ENCODE measurements at places on chromosomes 11 and 22.

DNA sequence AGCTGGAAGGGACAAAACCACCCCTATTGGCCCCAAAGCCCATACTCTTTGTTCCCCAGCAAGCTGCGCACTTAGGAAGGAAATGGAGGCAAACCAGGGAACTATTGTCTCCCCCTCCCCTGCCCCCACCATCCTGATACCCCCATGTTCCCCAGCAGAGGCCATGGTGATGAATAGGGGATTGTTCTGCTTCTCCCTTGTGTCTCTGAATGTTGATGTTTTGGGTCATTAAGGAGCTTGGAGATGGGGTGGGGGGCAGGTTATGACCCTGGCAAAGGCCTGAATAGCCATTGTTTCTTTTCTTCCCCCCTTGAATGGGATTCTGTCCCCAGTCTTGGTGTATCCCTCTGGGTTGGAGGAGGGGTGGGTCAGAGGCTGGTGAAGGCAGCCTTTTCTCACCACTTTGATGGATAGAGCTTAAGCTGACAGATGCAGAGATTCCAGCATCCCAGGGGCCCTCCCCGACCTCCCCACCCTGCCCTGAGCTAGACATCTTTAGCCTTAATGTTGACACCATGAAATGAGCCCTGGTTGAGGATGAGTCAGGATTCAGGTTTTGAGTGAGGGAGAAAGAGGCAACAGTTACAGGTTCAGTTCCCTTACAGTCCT is 8.3 kb downstream of the DTX4 start:
- H3K27me3 ChIP-seq = no peaks in the 10 kb centered on the region
- DNase-seq = no peak
- no peak overlapping the region for H3K4me3 ChIP-seq
- H3K4me1 ChIP-seq = peaks cover 2% of the 10 kb centered on the region
- peaks cover 46% of the 10 kb centered on the region for H3K36me3 ChIP-seq
- no peak overlapping the region for H3K27ac ChIP-seq

GRCh38 chr11:103367650-103368049 is 258.4 kb downstream of the DYNC2H1 start:
- H3K4me1 ChIP-seq = no peaks in the 10 kb centered on the region
- DNase-seq = no peak
- H3K36me3 ChIP-seq = no peaks in the 10 kb centered on the region
- no peak overlapping the region for H3K27ac ChIP-seq
- H3K27me3 ChIP-seq = no peaks in the 10 kb centered on the region
- no peak overlapping the region for H3K4me3 ChIP-seq

GRCh38 chr22:44520465-44521094 is 22.5 kb upstream of the RTL6 start:
- no peaks in the 10 kb centered on the region for H3K4me1 ChIP-seq
- H3K36me3 ChIP-seq = no peaks in the 10 kb centered on the region
- no peaks in the 10 kb centered on the region for H3K27me3 ChIP-seq
- no peak overlapping the region for H3K27ac ChIP-seq

GRCh38 chr22:41844513-41844912 is 11.6 kb downstream of the SREBF2 start:
- peaks cover 70% of the 10 kb centered on the region for H3K4me1 ChIP-seq
- H3K4me3 ChIP-seq = no peak overlapping the region
- peaks cover 76% of the 10 kb centered on the region for H3K36me3 ChIP-seq
- peak overlapping the region; percentile 35 for H3K27ac ChIP-seq
- no peaks in the 10 kb centered on the region for H3K27me3 ChIP-seq

DNA sequence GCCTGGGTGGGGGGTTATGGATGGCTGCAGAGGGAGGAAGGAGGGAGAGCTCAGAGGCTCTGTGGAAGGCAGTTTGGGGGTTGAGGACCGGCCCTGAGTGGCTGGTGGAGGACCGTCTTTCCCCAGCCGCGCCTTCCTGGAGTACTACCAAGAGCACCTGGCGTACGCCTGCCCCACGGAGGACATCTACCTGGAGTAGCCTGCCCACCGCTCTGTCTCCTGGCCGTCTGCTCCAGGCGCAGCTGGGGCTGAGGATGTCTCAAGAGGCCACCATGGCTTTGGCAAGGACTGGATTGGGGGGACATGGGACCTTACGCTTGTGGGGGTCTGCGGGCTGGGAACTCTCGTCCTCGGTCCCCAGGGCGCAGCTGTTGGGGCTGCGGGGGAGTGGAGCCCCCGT is 10.0 kb downstream of the MAPK8IP2 start:
- H3K36me3 ChIP-seq = no peaks in the 10 kb centered on the region
- H3K4me3 ChIP-seq = no peak overlapping the region
- peaks cover 3% of the 10 kb centered on the region for H3K27me3 ChIP-seq
- H3K27ac ChIP-seq = no peak overlapping the region

GRCh38 chr22:40714499-40715337 is 35.4 kb downstream of the MCHR1 start:
- no peak overlapping the region for H3K4me3 ChIP-seq
- H3K36me3 ChIP-seq = no peaks in the 10 kb centered on the region
- no peaks in the 10 kb centered on the region for H3K27me3 ChIP-seq
- peaks cover 10% of the 10 kb centered on the region for H3K4me1 ChIP-seq

GRCh38 chr11:126391970-126392632 is 36.6 kb downstream of the ST3GAL4 start:
- peaks cover 47% of the 10 kb centered on the region for H3K4me1 ChIP-seq
- H3K4me3 ChIP-seq = no peak overlapping the region
- H3K27me3 ChIP-seq = no peaks in the 10 kb centered on the region
- no peak for DNase-seq
- H3K27ac ChIP-seq = peak overlapping the region; percentile 94

GRCh38 chr11:34616086-34616485 is 4.8 kb upstream of the EHF start:
- no peak for DNase-seq
- peaks cover 9% of the 10 kb centered on the region for H3K4me1 ChIP-seq
- H3K27ac ChIP-seq = no peak overlapping the region
- H3K4me3 ChIP-seq = no peak overlapping the region

DNA sequence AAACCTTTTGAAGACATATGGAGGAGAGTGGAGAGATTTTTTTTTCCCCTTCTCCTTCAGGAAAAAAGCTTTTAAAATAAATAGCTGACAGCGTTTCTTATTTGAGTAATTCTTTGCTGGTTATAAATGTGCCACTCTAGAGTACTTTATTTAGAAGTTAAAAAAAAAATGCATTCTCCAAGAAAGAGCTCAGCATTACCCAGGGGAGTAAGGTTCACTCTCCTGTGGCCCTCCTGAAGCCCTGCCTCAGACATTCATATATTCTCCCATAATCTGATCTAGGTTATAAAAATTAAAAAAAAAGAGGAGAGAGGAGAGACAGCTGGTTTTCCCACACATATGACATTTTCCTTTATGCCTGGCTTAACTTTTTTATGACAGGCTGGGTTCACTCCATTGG is 545.2 kb upstream of the CADM1 start:
- H3K4me1 ChIP-seq = no peaks in the 10 kb centered on the region
- no peak overlapping the region for H3K4me3 ChIP-seq
- no peak overlapping the region for H3K27ac ChIP-seq
- DNase-seq = no peak
- H3K27me3 ChIP-seq = no peaks in the 10 kb centered on the region

GRCh38 chr11:25838918-25839625 is 492.9 kb upstream of the ANO3 start:
- H3K4me3 ChIP-seq = no peak overlapping the region
- no peaks in the 10 kb centered on the region for H3K36me3 ChIP-seq
- H3K27me3 ChIP-seq = no peaks in the 10 kb centered on the region
- H3K27ac ChIP-seq = no peak overlapping the region
- H3K4me1 ChIP-seq = no peaks in the 10 kb centered on the region

GRCh38 chr11:33875621-33876294 is 16.1 kb downstream of the LMO2 start:
- no peaks in the 10 kb centered on the region for H3K4me1 ChIP-seq
- no peaks in the 10 kb centered on the region for H3K36me3 ChIP-seq
- H3K4me3 ChIP-seq = no peak overlapping the region
- no peak for DNase-seq

GRCh38 chr11:70298243-70298915 is 27.9 kb downstream of the PPFIA1 start:
- H3K27ac ChIP-seq = no peak overlapping the region
- H3K4me1 ChIP-seq = peaks cover 4% of the 10 kb centered on the region
- no peak for DNase-seq
- H3K27me3 ChIP-seq = no peaks in the 10 kb centered on the region
- peaks cover 7% of the 10 kb centered on the region for H3K36me3 ChIP-seq
- H3K4me3 ChIP-seq = no peak overlapping the region

DNA sequence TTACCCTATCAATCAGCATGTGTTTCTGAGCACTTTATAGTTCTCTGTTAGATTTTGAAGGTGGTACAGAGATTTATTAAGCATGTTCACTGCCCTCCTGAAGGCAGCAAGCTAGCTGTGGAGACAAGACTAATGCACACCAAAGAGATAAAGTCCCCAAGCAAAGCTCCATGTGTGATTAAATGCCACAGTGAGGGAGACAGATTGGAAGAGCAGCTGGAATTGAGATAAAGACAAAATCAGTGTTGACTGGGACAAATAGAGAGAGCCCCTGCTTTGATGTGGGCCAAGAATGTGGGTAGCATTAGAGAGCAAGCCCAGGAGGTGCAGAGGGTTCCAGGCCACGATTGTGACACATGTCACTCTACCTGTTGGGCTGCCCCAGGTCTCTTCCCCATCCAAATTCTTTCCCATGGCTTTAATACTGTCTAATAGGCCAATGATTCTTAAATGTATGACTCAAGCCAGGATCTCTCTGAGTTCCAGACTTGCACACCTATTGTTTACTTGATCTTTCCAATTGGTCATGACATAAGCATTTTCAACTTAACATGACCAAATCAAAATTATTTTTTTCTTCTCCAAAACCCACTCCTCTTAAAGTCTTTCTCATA is 60.1 kb upstream of the ZC3H12C start:
- H3K27me3 ChIP-seq = no peaks in the 10 kb centered on the region
- H3K4me1 ChIP-seq = no peaks in the 10 kb centered on the region
- no peak overlapping the region for H3K27ac ChIP-seq

DNA sequence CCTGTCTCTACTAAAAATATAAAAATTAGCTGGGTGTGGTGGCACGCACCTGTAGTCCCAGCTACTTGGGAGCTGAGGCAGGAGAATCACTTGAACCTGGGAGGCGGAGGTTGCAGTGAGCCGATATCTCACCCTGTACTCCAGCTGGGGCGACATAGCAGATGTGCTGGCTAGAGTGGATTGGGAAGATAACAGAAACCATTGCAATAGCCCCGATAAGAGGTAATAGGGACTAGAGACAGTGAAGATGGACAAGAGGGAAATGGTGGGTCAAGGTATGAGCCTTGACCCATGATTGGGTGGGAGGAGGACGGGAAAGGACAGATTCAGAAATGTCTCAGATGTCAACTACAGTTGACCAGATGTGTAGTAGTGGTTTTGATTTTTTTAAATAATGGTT is 6.1 kb downstream of the SWAP70 start:
- no peak overlapping the region for H3K4me3 ChIP-seq
- no peaks in the 10 kb centered on the region for H3K4me1 ChIP-seq
- no peak overlapping the region for H3K27ac ChIP-seq
- 0 out of 2 replicates have a peak, but pooled peaks cover 3% of the 10 kb centered on the region for H3K36me3 ChIP-seq
- H3K27me3 ChIP-seq = no peaks in the 10 kb centered on the region

- H3K4me3 ChIP-seq = no peak overlapping the region
- H3K4me1 ChIP-seq = peaks cover 8% of the 10 kb centered on the region
- DNase-seq = no peak
- H3K36me3 ChIP-seq = peaks cover 34% of the 10 kb centered on the region
- no peak overlapping the region for H3K27ac ChIP-seq
Observed at GRCh38 chr22:19059481-19060278, 62.5 kb downstream of the DGCR2 start.

GRCh38 chr11:117020287-117020686 is 77.9 kb downstream of the SIK3 start:
- DNase-seq = no peak
- H3K27me3 ChIP-seq = no peaks in the 10 kb centered on the region
- no peak overlapping the region for H3K4me3 ChIP-seq
- H3K4me1 ChIP-seq = peaks cover 3% of the 10 kb centered on the region

GRCh38 chr22:31128156-31128555 is 5.4 kb downstream of the INPP5J start:
- H3K4me3 ChIP-seq = no peak overlapping the region
- H3K27ac ChIP-seq = no peak overlapping the region
- DNase-seq = no peak
- H3K36me3 ChIP-seq = no peaks in the 10 kb centered on the region
- H3K4me1 ChIP-seq = no peaks in the 10 kb centered on the region

DNA sequence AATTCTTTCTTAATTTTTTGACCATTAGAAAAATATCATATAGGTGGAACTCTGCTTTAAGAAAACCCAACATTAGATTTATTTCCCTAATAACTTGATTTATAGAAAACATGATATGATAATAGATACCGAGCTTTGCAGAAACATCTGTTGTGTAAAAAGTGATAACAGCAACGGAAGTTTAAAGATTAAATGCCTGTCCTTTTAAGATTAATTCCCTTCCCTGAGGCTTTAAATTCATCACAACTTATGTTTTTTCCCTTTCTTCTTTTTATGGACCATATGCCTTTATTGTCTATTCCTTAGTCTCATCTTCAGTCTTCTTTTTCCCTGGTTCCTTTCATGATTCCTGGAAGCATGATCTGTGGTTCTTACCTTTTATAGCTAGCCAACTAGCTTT is 1.9 kb downstream of the USP47 start:
- H3K27ac ChIP-seq = peak overlapping the region; percentile 72
- peak overlapping the region; percentile 74 for H3K4me3 ChIP-seq
- no peaks in the 10 kb centered on the region for H3K27me3 ChIP-seq
- no peaks in the 10 kb centered on the region for H3K36me3 ChIP-seq
- peaks cover 26% of the 10 kb centered on the region for H3K4me1 ChIP-seq
- DNase-seq = no peak

DNA sequence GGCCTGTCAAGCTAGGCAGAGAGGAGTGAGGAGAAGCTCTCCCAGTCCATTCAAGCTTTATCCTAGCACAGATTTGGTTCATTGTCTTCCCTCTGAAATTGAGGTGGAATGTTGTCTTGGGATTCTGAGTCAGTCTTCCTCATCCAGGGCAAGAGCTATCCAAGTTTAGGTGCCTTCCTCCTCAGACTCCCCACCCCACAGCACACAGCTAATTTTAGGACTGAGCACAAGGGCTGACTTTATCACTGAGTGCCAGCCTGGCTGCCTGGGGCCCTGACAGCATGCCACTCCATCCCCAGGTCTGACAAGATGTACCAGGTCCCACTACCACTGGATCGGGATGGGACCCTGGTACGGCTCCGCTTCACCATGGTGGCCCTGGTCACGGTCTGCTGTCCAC is 2.6 kb downstream of the PGAP2 start:
- no peak overlapping the region for H3K27ac ChIP-seq
- peaks cover 2% of the 10 kb centered on the region for H3K4me1 ChIP-seq
- no peaks in the 10 kb centered on the region for H3K36me3 ChIP-seq
- H3K4me3 ChIP-seq = no peak overlapping the region
- no peak for DNase-seq

- no peak overlapping the region for H3K4me3 ChIP-seq
- H3K27me3 ChIP-seq = no peaks in the 10 kb centered on the region
- H3K4me1 ChIP-seq = no peaks in the 10 kb centered on the region
- no peak for DNase-seq
- peaks cover 18% of the 10 kb centered on the region for H3K36me3 ChIP-seq
Observed at GRCh38 chr22:25007444-25008106, 55.1 kb downstream of the KIAA1671 start.

- no peak overlapping the region for H3K4me3 ChIP-seq
- H3K27ac ChIP-seq = no peak overlapping the region
Observed at GRCh38 chr22:39276440-39277141, 31.8 kb upstream of the PDGFB start.

Measured in RWPE2 (cell line).